ENCODE measurements at places on chromosomes 12 and 14.

DNA sequence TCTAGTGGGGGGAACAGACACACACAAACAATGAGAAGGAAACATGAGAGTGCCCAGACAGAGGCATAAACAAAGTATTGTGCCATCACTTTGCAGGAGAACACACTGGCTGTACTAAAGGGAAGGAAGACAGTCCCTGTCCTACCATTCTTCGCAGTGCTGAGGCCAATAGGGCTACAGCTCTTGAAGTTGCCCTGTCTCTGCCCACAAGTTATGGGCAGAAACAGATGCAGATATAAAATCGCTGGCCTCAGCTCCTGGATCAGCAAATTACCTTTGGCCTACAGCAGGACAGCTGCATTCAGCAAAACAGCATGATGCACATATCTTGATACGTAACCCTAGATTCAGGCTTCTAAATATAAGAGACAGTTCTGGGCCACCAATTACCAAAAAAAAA, 23.0 kb upstream of the PRKAB1 start:
- DNase-seq: no peak

GRCh38 chr14:104252256-104253215, 114.1 kb downstream of the KIF26A start:
- no peak for DNase-seq

GRCh38 chr12:119938049-119938667, 50.9 kb upstream of the BICDL1 start:
- no peak for DNase-seq

GRCh38 chr12:14621826-14622225, 54.1 kb upstream of the PLBD1 start:
- no peak for DNase-seq

GRCh38 chr12:6958609-6959057, 7.5 kb downstream of the PTPN6 start:
- no peak for DNase-seq

GRCh38 chr12:103012884-103013283, 55.4 kb downstream of the ASCL1 start:
- DNase-seq: no peak

DNA sequence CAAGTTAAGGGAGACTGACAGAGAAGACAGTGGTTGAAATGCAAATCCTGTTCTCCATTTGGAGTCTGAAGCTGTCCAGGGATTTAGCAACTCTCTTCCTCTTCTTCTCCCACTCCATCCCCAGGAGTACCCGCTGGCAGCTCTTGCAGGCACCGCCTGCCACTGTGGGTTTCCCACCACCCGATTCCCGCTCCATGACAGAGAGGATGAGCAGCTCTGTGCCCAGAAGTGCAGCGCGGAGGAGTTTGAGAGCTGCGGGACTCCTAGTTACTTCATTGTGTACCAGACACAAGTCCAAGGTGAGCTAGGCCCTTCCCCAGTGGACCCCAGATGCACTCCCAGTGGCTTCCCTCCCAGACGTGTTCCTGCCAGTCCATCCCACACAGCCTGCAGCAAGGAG, 97.8 kb downstream of the WSCD2 start:
- no peak for DNase-seq

DNA sequence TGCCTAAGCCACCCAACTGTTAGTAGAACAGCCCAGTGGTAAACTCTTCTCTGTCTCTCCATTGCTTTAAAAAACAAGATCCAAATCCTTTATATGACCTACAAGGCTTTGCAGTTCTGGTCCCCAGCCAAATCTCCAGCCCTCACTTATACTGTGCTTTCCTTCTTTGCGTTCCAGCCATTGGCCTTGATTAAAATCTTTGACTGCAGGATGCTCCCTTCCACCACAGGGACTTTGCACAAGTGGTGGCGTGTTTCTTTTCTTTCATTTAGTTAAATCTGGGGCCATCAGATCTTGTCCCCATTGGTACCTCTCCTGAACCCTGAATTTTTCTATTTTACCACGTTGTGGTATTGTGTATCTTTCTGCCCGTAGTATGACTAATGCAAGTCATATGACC, 183.7 kb downstream of the VRK1 start:
- no peak for DNase-seq

DNA sequence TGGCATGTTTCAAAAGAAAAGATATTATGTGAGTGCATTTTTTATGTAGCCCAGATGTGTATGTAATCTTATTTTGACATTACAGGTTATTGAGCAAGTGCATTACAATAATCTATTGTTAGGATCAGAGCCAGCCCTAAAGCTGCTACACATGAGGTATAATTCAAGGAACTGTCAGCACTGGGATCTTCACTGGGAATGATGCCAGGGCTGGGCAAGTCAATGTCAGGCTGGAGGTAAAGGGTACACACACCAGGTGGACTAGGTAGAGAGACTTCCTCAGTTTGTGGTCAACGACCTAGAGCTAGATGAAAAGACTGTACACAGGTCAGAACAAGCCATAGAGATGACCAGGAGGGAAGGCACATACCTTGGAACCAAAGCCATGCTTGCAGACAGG, 15.4 kb downstream of the TRIM9 start:
- DNase-seq: no peak

DNA sequence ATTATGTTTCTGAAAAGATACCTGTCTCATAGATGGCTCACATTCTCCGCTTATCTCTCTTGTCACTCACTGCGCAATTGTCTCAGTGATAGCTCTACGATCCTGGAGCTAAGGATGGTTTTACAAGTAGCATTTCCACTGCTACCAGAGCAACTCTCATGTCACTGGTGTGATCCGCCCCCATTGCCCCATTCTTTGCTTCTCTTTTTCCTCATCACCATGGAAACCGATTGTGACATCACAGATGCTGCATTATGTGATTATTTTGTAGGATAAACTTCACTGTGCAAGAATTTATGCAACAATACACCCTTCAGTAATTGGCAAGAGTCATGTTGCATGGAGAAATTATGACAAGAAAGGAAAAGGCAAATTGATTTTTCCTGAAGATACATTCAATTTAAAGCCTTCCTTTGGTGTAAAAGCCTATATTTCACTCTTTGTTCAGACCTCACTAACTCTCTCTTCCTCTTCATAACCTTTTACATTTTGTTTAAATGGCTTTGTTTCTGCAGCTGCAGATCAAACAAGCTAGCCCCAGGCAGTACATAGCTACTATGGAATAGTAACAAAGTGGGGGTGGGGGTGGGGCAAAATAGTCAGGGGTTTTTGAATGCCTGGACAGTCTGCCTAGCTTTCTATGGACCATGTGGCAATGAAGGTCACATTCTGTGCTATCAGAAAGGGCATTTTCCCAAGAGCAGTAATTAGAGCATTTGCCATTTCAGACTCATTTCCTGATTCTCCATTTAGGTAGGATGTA, 539.8 kb downstream of the NRXN3 start:
- DNase-seq: no peak

DNA sequence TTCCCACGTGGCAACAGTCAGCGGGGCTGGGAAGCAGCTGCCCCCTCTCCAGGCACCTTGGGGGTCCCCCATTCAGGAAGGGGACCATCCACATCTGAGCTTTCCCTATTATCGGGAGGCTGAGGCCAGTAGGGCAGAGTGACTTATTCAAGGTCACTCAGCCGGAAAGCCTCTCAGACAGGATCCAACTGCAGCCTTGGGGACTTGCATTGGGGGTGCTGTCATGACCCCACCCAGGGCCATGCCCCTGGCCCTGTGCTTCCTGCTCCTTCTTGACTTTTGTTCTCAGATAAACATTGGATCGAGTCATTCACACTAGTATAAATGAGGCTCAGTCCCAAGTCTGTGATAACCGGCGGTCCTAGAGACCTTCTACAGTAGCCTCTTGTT, 12.6 kb downstream of the BEGAIN start:
- DNase-seq: no peak

- DNase-seq: no peak
Observed at GRCh38 chr14:43765474-43765873, 741.6 kb downstream of the FSCB start.

GRCh38 chr14:29937116-29937515, 9.5 kb upstream of the PRKD1 start:
- DNase-seq: no peak

GRCh38 chr12:93794738-93795137, 117.6 kb downstream of the CRADD start:
- no peak for DNase-seq

- peak; percentile 94 for DNase-seq
Observed at GRCh38 chr12:124680863-124681778, 113.7 kb upstream of the NCOR2 start.

- DNase-seq: no peak
Observed at GRCh38 chr14:81234278-81234677, 13.5 kb upstream of the GTF2A1 start.

- peak; percentile 80 for DNase-seq
Observed at GRCh38 chr12:9673404-9674225, 4.1 kb downstream of the CLEC2D start.

GRCh38 chr12:131991816-131992430, 42.2 kb downstream of the EP400 start:
- no peak for DNase-seq

DNA sequence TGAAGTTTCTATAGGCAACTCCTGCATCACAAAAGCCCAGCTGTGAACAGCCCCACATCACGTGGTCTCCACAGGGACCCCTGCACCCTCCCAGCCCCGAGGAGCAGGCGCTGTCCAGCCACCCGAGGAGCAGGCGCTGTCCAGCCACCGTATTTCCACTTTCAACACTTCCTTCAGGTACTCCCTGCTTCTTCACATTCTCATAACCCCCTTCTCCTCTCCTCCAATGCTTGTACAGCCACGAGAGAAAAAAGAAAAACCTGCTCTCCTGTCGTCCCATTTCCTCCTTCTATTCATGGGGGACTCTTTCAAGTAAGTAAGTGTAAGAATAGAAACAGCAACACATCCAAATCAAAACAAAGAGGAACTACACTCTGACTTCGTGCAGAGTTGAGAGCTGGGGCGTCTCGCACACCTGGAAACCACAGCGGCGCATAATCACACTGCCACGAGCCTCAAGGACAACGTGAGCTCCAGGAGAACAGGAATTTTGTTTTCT, 11.9 kb downstream of the CDC42BPB start:
- DNase-seq: no peak

DNA sequence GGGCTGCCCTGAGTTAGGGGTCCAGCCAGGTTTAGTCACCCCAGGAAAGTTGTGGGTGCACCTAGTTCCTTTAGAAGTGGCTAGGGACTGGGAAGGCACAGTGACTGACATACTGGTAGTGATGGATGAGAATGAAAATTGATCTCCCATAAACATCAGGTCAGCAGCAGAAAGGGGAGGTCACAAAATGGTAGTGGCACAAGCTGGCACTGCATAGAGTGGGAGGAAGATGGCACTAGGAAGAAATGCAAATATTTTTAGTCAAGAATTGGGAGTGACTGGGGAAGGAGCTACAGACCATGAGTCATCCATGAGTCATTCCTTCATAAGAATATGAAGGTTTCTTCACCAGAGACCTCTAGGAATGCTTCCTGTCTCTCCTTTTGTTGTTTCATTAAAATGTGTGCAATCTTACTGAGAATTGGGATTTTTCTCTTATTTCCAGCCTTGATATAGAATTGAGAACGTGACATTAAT, 198.3 kb upstream of the AMIGO2 start:
- peak; percentile 85 for DNase-seq

DNA sequence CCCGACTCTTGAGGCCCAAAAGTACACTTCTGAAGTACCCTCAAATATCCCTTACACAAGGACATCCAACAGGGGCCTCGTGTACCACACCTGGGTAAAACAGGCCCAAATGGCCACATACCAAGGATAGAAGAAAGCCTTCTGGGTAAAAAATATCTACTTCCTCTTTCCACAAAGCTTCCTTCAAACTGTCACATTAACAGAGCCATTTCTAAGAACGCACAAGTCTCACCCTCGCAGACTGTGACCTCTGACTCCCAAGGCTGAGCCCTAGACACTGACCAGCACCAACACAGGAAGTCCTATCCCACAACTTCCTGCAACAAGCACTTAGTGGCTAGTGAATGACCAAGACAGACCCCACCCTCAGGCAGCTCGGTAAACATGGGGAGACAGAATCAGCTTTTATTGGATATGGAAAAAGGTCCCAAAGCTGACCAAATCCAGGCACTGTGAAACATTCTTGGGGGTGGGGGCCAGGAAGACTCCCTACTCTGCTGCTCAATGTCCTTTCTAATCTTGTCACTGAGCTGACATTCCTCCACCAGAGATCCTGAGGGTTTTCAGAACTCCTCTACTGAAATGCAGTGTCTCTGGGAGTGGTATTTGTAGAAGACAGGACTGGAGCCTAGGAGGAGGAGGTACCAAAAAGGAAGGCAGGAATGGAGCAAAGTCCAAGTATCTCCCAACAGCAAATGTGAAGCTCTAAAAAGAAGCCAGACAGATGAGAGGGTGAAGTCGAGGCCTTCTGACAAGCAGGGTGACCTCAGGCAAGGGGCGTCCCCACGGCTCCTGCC, 15.9 kb downstream of the KCTD10 start:
- DNase-seq: no peak

- no peak for DNase-seq
Observed at GRCh38 chr12:97630875-97631274, 168.3 kb downstream of the RMST start.

DNA sequence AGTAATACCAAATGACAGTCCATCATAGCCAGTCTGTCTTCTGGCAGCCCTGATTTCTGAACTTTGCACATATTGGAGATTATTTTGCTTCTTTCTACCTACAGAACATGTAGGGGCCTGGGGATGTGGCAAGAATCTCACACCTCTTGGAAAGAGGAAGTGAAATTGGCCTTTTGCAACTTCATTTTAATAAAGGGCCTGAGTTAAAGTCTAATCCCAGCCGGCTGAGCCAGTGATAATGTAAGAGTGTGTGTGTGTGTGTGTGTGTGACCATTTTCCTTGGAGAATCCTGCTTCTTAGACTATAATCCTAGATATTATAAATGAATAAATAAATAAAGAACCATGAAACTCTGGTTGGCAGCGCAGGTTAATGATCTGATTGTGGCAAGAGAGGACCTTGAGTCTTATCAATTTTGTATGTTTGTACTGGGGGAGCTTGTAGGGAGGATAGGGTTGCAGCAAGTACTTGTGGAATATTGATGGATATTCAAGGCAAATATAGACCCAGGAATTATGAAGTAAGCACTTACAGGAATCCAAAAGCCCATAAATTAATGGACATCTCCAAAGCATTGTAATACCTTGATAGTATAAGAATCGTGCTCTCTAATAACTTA, 233.2 kb upstream of the AMIGO2 start:
- DNase-seq: no peak

- no peak for DNase-seq
Observed at GRCh38 chr14:67577181-67577808, 22.8 kb downstream of the PIGH start.

- no peak for DNase-seq
Observed at GRCh38 chr12:87302126-87302745, 727.0 kb downstream of the C12orf50 start.

- no peak for DNase-seq
Observed at GRCh38 chr12:3947781-3948180, 74.6 kb upstream of the PARP11 start.

- no peak for DNase-seq
Observed at GRCh38 chr12:86091681-86092080, 164.5 kb downstream of the MGAT4C start.

DNA sequence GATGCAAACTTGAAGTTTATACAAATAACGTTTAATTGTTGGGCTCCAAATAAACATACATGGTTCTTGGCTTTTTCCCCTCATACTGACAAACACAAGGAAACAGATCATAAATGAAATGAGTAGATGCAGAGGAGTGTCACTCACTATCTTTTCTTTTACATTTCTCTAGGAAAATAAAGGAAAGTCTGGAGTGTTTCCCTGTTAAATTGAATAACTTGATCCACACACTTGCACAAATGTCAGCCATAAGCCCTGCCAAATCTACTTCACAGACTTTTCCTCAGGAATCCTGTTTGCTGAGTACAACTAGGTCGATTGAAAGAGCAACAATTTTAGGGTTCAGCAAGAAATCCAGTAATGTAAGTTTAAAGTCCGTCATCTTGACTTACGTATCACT, 175.3 kb downstream of the PLCZ1 start:
- no peak for DNase-seq

- DNase-seq: no peak
Observed at GRCh38 chr12:121537814-121538698, 42.8 kb downstream of the KDM2B start.
